ENCODE measurements at places on chromosomes 2 and 18.

DNA sequence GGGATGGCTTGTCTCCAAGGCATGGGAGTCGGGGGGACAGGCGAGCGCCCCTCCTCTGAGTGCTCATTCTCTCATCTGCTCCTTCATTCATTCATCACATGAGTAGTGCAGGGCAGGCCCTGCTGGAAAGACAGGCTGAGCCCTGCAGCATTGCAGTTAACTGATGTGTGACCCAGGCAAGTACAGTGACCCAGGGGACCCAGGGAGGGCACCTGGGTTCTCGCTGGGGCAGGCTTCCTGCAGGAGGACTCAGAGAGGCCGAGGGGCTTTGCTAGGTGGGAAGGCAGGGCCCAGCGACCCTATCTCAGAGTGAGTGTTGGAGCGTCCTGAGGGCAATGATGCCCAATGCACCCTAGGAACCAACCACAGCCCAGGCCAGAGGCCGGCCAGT lies 30.6 kb downstream of the HJURP start:
- no peak for DNase-seq

GRCh38 chr2:136125236-136125635 lies 7.3 kb upstream of the CXCR4 start:
- no peak for DNase-seq

DNA sequence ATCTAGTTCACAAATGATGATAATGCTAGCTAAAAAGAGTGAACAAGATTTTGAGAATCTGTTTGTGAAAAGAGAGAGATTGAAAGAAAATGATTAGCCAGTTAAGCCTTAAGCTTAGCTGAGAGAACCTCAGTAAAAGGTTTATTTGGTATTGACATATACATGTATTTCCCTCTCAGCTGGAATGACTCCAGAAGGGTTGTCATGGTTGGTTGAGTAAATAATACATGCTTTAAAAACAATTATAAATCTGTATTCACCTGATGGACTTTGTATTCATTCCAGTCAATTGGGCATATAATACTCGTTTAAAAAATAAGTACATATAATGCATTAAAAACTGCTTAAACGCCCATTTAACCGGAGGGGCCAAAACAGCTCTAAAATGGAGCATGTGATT lies 181.4 kb downstream of the GRB14 start:
- no peak for DNase-seq

- no peak for DNase-seq
These were observed 201.2 kb downstream of the CTIF start for GRCh38 chr18:48740068-48740440.

GRCh38 chr2:64655018-64655664 lies 1.4 kb upstream of the SERTAD2 start:
- no peak for DNase-seq

DNA sequence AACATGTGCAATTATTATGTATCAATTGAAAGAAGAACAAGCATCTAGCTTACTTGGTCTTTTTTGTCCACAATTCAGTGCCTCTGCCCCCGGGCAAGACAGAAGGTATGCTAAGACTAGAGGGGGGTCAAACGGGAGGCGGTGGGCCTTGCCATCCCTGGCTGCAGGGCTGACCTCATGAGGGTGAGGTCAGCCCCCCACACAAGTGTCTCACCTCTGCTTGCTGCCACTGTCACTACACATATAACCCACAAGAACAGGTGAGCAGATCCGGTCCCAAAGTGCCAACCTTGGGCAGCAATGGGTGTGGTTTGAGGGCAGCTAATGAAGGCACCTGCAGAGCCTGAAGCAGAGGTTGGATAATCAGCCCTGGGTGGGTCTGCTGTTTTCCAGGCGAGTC lies 71.5 kb downstream of the EDAR start:
- DNase-seq = no peak

DNA sequence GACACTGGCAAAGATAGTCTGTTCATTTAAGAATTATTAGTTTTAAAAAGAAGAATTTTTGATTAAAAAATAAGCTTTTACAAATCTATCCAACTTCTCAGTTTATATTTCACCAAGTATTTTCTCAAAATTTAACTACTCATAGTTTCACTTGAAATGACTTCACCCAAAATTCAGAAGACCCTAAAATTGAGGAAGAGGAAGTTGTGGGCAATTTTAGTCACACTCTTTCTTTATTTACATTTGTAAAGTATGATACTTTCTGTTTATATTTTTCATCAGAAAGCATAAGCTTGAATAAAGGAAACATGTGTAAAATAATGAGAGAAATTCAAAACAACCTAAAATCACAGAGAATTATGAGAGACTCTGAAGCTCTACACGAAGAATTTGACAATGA lies 278.8 kb upstream of the MEIS1 start:
- DNase-seq = no peak

DNA sequence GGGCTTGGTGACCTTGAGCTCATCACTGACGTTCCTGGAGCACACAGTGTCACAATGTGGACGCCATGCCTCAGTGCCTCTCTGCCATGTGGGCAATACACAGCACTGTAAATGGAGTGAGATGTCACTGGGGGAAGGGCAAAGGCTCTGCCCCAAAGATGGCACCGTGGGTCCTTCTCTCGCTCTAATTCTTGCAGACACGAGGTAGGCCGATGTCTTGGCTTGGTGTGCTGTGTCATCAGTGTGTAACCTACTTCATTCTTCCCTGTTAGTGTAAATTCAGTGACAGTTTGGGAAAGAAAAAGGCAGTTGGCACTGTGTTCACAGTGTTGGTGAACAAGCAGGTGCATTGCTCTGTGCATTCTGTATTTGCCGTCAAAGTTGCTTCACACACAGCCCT lies 309.3 kb upstream of the MYT1L start:
- DNase-seq = no peak

GRCh38 chr18:47909484-47909883 lies 21.0 kb downstream of the SMAD2 start:
- DNase-seq = no peak

DNA sequence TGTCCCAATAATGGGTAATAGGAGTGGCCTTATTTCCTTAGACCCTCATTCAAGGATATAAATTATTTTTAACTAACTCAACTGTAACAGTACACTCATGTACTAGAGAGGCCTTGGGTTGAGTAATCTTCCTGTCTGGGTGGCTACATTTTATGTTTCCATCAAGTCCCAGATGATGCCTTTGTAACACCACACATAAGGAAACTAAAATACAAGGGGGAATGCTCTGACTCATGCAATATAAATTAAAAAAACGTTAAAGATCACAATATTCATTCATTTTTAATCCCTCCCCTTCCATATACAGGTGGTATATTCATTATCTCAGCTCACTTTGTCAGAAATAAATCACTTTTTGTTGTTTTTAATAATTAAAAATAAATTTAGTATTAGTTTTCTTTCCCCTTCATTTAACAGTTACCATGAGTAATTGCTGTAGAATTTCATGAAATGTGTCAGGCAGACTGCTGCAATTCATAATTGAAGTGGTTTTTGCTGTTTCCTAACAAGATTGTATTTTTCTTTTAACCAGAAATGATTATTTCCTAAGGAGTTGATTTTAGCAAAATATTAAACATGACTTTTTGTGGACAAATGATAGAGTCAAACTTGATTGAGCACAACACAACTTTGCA lies 1403.6 kb downstream of the SUCLG1 start:
- DNase-seq = no peak

DNA sequence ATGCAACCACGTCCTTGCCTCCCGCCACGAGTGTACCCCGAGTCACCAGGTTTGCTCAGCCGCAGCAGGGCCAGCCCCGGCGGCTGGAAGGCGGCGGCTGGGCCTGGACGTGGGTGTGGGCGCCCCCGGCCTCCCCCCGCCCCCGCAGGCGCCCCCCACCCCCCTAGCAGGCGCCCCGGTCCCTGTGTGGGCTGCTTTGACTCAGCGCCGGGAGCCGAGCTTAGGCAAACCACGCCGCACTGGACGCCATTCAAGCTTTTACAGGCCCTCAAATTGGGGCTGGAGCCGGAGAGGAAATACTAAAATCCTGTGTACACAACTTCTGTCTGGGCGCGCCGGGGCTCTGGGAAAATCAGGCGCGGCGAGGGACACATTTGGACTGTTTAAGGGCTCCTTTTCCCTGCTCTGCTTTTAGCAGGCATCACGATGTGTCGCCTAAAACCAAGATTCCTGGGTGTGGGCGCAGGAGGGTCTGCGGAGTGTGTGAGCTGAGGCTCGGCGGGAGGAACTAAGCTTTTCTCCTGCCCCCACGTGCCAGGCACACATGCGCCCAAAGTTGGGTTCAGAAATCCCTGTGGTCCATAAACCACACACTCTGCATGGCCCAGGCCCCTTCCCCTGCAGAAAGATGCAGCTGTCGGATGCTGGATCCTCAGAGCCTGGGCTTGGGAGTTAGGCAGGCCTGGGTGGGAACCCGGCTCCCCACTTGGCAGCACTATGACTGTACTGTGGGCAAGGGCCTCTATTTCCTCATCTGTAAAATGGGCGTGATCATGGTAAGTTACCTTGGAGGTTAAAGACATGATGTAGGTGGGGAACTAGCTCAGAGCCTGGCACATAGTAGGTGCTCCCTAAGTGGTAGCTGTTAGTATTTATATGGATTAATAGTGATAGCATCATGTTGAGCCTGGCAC lies 57.6 kb downstream of the ATOH8 start:
- DNase-seq = no peak

DNA sequence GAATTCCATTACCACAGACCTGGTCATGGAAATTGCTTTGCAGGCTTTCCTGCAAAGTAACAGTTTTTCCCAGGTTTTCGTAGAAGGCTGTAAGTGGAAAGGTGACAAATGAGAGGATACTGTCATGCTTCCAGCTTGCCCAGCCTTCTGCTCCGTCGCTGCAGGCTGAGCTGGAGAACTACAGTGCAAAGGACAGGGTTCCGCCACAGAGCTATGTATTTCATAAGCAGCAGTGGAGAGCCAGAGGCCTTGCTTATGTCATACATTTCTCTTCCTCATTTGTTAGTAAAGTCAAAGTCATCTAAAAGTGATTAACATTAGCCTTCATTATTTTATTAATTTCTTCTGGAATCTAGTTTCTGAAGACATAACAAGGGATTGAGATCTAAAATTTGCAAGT lies 72.9 kb upstream of the RBM44 start:
- no peak for DNase-seq

DNA sequence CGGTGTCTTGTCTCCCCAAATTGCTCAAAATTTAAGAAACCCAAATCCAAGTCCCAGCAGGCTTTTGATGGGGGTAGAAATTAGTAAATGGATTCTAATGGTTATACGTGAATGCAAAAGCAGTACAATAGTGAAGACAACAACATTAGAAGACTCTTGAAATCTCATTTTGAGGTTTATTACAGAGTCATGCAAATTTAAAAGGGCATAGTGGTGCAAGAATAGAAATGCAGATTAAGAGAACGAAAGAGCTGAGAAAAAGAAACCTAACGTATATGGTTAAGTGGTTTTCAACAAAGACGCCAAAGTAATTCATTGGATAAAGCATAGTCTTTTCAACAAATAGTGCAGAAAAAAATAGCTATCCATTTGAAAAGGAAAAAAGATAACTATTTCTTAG lies 33.2 kb upstream of the CXXC1 start:
- DNase-seq = no peak

- DNase-seq = no peak
These were observed 23.2 kb upstream of the SLC35F6 start for GRCh38 chr2:26740890-26741302.

GRCh38 chr2:157911750-157912149 lies 35.6 kb upstream of the ACVR1 start:
- no peak for DNase-seq

DNA sequence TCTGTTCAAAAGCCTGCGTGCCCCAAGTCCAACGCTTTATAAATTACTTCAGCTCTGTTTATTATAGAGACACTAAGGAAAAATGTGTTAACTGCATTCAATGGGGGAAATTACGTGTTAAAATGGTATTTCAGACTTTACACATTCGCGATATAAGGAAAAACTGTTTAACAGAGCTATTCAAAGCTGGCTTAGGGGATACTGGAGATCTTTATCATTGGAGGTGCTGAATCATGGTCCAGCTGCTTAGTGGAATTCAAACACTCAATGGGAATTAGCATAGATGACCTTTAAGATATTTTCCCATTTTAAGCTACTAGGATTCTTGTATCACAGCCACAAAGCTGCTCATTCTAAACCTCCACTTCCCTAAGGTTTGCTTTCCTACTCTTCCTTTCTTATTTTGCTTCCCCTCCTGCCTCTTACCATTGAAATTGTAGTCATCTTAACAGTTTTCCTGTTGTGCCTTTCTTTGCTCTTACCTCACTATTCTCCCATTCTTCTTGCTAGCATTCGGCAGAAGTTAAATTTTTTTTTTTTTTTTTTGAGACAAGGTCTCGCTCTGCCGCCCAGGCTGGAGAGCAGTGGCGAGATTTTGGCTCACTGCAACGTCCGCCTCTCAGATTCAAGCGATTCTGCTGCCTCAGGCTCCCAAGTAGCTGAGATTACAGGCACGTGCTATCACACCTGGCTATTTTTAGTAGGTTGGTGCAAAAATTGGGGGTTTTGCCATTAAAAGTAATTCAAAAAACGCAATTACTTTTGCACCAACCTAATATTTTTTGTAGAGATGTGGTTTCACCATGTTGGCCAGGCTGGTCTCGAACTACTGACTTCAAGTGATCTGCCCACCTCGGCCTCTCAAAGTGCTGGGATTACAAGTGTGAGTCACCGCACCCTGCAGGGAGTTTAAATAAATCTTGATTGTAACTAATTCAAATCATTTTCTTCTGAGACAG lies 6.5 kb downstream of the SULT6B1 start:
- DNase-seq = no peak

GRCh38 chr2:140701726-140702125 lies 1429.1 kb downstream of the LRP1B start:
- DNase-seq = no peak
